ENCODE measurements at places on chromosomes 4 and X.

- no peak for DNase-seq
Observed at GRCh38 chr4:102253860-102254259, 91.4 kb downstream of the SLC39A8 start.

GRCh38 chrX:2657532-2658113 lies 33.5 kb upstream of the CD99 start:
- no peak for DNase-seq

GRCh38 chrX:5549512-5549911 lies 679.2 kb downstream of the NLGN4X start:
- no peak for DNase-seq

GRCh38 chr4:112060212-112060611 lies 85.0 kb upstream of the FAM241A start:
- DNase-seq: peak; percentile 18

- no peak for DNase-seq
Observed at GRCh38 chrX:68417651-68418050, 15.6 kb downstream of the OPHN1 start.

GRCh38 chr4:141660880-141661279 lies 24.5 kb downstream of the IL15 start:
- no peak for DNase-seq

DNA sequence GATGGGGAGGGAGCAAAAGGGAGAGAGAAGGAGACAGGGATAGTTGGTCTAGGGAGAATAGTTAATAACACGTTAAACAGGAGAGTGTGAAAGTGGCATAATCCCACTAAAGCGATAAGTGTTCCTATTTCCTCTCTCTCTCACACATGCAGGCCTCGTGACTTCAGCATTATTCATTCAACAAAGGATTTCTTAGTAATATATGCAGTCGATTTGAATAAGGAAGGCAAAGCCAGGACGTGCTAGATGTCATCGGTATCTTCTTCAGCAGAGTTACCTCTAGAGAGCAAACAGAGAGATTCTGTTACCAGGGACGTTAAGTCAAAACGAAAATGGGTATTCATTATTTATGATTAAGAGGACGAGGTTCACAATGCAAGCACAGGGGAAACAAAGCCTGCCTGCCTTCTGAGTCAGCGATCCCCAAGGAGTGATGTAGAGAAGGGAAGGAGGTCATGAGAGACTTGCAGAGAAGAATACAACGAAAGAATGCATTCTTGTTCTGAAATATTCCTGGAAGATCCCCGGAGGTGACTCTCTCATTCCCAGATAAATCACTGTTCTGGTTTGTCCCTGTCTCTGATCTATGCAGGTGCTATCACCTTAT lies 1048.4 kb downstream of the NLGN4X start:
- peak; percentile 45 for DNase-seq

- no peak for DNase-seq
Observed at GRCh38 chr4:2696423-2696822, 59.7 kb downstream of the TNIP2 start.

- peak; percentile 18 for DNase-seq
Observed at GRCh38 chrX:118251271-118251670, 94.6 kb upstream of the WDR44 start.

DNA sequence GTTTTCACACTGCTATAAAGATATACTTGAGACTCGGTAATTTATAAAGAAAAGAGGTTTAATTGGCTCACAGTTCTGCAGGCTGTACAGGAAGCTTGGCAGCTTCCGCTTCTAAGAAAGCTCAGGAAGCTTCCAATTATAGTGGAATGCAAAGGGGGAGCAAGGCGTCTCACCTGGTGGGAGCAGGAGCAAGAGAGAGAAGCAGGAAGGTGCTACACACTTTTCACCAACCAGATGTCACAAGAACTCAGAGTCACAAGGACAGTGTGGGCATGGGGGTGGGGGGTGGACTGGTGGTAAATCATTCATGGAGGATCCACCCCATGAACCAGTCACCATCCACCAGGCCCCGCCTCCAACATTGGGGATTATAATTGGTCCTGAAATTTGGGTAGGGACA lies 22.8 kb downstream of the HMGB2 start:
- DNase-seq: no peak

DNA sequence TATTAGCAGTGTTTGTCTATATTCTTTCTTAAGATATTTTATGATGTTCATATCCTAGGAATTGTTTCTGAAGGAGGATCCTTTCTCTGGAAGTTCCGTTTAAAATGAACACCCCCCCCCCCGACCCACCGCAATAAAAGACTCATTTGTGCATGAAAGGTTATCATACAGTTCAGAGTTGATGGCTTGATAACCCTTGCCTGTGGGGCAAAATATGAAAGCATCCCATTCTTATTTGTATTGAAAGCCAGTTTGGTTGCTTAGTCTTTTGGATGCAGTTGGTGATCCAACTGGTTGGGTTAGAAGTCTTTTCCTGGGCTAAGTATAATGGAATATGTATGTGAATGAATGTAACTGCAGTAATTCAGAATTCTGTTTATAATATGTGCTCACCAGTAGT lies 8.3 kb downstream of the INTS6L start:
- DNase-seq: no peak
